Stimulated activated CD8-positive, alpha-beta memory T cell treated with anti-CD3 and anti-CD28 coated beads, Interleukin-4, amount 100 ng/mL, for 4 hours (primary cell): ENCODE measurements at places on chromosomes 12 and 14.

DNA sequence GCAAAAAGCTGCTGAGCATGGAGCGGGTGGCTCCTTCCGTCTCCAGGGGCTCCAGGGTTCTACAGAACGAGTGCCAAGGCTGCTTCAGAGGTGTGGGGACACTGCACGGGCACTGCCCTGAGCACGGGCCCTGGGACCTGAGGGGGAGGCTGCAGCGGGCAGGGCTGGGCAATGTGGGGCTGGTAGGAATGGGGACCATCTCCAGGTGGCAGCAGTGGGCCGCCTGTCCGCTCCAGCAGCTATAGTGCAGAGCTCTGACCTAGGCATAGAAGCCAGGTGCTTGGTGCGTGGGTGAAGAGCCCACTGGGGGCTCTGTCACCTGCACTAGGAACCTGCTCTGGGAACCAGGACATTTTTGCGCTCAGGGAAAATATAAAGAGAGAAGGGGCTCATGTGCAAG is 22.3 kb downstream of the HDAC7 start:
- no peak for DNase-seq

DNA sequence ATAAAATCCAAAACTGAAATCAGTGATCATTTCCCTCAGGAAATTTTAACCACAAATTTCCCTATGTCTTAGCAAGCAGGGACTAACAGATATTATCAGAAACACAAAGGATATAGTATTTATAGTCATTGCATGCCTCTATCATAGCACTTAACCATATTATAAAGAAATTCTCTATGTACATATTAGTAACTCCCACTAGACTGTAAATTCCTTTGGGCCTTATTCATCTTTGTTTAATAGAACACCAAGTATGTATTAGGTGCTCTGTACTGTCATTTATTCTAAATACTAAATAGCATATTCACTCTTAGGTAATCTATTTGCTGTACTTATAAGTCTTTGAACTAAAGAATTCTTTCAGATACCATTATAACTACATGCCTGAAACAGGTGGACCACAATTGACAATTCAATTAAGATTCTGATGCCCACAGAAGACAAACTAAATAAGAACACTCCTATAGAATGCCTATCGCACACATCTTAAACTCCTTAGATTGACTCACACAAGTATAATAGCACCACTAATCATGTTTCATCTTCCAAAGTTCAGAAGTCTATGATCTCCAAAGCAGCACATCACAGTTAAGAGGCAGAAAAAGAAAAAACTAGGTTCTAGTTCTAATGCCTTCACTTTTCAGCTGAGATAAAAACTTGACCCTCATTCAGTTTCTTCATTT is 134.1 kb downstream of the FSCB start:
- no peak for DNase-seq

DNA sequence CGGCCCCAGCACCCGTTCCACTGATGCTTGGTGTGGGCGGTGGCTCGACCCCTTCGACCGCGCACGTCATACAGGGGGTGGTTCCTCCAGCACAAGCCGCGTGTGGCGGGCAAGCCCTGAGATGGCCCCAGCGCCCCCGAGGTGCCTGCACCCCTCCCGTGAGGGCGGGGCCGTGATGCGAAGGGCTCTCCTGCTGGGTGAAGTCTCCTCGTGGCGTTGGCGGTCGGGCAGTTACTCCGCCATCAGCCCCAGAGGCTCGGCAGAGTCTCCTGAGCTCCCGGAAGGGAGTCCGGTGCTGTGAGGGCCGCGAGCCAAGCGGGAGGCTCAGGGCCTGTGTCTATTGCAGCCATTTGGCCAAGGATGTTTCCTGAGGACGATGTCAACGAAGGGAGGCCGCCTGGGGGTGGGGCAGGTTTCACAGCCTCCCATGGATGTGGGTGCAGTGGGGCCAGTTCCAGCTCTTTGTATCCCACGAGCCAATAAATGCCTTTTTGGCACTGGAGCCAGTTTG is 78.1 kb upstream of the GALNT9 start:
- no peak for DNase-seq

GRCh38 chr14:96245710-96246538 is 10.1 kb upstream of the BDKRB1 start:
- DNase-seq = no peak

DNA sequence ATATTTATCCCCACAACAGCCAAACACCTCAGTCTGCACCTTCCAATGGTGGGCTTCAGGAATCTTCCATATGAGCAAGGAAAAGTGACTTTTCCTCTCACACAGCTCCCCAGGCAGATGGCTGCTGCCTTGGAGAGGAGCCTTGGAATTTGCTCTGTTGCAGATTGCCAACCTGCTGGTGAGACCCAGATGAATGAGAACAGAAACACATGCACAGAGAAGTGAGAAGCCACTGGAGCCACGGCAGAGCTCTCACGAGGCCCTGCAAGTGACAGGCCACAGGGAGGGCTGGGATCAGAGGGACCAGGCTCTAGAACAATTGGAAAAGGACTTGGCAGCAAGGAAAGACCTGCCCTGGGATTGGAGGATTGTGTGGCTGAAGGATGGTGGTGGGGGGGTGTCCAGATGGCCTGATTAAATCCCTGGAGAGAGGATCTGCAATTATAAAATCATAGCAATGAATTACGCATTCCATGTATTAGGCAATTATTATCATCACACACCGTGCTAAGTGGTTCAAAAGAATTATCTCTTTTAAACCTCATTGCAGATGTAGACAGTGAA is 84.9 kb upstream of the PWP1 start:
- no peak for DNase-seq

GRCh38 chr14:24925771-24926374 is 124.1 kb downstream of the STXBP6 start:
- no peak for DNase-seq

GRCh38 chr12:28802706-28803438 is 346.2 kb upstream of the FAR2 start:
- DNase-seq = no peak

GRCh38 chr14:24513009-24513408 is 4.9 kb upstream of the CMA1 start:
- no peak for DNase-seq

GRCh38 chr12:15596174-15596573 is 193.0 kb downstream of the EPS8 start:
- DNase-seq = no peak

GRCh38 chr12:57010627-57011247 is 4.4 kb upstream of the ZBTB39 start:
- DNase-seq = no peak

DNA sequence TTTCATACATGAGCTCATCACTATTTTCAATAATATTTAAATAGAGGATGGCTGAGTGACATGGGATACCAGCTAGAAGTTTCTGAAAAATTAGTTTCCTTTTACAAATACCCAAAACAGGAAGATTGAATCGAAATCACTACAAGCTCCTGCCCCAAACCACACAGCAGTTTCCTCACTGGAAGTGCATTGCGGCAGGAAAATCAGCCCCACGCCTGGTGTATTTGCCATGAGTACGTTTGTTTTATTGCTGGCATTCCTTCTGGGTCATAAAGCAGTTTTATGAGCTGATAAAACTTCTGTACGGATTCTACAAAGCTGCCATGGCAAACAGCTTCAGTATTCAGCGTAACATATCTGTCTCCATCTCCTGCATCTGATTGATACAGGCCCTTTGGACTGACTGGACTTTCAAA is 23.7 kb downstream of the CDC42BPB start:
- DNase-seq = no peak

DNA sequence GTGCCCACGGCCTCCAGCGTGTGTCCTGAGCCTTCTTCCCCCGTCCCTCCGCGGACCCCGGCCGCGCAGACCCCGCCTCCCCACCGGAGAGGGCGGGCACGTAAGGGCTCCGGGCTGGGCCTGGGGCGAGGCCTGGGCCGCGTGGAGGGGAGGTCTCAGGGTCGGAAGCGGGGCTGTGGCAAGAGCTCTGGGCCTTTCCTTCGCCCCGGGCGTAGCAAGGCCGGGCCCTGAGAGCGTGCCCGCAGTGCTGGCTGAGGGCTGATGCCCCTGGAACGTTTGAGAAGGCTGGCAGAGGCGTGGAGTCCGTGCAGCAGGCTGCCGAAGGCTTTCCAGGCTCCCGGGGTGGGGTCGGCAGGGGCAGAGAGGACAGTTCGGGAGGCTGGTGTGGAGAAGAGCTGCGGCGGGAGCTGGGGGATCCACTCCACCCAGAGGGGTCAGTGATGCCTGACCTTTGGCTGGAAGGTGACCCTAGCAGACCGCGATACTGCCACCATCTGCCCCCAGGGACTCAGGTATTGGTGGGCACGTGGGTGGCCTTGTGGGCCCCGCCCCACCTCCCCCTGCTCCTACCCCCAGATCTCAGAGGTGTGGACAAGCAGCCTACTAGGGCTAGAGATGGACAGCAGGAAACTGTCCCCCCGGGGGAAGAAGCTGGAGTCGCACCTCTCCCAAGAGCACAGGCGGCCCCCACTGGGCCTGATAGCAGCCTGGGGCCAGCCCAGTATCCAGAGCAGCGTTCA is 558 bp downstream of the TEX22 start:
- no peak for DNase-seq

DNA sequence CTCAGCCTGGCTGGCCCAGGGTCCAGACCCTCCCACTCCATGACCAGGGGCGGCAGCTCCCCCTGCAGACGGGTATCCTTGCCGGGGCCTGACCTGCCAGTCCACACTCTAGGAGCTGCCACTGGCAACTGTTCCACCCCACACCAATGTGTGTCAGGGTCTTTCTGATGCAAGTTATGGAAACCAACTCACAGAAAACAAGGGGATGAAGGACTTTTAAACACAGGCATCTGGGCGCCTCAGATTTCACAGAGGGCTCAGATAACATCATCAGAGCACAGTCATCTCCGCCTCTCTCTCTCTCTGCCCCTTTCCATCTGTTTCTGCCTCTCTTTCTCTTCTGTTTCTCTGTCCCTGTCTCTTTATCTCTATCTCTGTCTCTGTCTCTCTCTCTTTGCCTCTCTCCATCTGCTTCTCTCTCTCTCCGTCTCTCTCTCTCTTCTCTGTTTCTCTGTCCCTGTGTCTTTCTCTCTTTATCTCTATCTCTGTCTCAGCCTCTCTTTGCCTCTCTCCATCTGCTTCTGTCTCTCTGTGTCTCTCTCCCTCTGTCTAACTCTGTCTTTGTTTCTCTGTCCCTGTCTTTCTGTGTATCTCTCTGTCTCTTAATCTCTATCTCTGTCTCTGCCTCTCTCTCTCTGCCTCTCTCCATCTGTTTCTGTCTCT is 67.4 kb upstream of the FBRSL1 start:
- DNase-seq = no peak

DNA sequence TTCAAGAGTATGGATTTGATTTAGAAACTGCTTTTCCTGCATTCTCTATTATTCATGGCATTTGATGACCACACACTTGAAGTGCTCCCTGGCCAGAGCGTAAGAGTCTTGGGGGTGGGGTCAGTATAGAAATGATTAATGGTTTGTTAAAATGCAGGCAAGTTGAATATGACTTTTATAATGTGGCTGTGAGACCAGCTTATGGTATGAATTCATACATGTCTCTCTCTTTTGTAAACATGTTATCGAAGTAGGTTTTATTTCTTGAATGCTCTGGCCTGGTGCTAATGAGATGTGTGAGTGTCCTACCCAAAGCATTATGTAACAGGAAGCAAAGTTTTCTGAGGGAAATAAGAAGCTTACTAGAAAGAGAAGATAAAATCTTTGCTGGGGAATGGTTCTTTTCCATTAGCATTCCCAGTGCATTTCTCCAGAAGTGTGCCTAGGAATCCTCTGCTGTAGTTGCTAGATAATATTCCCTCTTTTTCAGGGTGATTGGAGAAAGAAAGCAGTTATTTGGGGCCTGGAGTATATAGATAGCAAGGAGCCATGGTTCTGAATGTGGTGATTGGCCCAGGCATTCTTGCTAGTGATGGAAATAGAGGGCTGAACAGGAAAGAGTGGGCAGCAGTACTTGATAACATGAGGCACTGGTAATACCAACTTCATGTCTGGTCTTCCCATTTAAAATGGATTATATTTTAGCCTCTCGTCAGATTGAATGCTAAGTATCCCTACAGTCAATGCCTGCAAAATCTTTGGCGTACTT is 289.7 kb downstream of the RAD51B start:
- no peak for DNase-seq

DNA sequence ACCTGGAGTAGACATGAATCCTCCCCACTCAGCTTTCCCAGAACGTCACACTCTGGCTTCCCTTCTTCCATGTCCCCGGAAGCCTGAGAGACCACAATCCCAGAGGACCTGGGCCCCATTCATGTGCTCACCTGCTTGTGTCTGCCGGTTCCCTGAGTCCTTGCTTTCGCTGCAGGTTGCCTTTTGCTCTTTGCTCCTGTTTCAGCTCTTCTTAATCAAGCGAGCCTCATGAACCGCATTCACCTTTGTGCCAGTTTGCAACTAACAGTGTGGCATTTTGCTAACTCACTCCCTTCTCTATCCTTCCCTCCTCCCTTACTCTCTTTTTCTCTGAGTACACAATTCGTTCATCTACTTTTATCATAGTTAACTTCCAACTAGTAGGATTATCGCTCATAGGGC is 23.1 kb downstream of the ENTPD5 start:
- no peak for DNase-seq

- DNase-seq = no peak
These were observed 289.1 kb downstream of the CACNA1C start for GRCh38 chr12:2341871-2342270.

DNA sequence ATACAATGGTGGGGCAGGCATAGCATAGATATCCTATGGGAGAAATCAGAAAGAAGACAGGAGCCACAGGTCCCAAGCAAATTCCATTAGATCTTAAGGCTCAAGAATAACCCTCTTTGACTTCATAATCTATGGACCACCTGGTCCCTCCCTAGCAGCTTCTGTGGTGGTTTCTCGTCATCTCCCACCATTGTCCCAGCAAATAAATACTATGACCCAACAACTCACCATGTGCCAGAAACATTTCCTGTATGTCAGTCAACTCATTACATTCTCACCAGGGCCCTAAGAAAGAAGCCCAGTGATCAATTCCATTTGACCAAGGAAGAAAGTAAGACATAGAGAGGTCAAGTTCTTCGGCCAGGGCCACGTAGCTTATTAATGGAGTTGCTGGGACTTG is 646.2 kb downstream of the VRK1 start:
- no peak for DNase-seq

GRCh38 chr12:63023926-63024325 is 89.0 kb upstream of the PPM1H start:
- no peak for DNase-seq

GRCh38 chr12:56040151-56040550 is 1.6 kb upstream of the RPS26 start:
- DNase-seq = no peak

DNA sequence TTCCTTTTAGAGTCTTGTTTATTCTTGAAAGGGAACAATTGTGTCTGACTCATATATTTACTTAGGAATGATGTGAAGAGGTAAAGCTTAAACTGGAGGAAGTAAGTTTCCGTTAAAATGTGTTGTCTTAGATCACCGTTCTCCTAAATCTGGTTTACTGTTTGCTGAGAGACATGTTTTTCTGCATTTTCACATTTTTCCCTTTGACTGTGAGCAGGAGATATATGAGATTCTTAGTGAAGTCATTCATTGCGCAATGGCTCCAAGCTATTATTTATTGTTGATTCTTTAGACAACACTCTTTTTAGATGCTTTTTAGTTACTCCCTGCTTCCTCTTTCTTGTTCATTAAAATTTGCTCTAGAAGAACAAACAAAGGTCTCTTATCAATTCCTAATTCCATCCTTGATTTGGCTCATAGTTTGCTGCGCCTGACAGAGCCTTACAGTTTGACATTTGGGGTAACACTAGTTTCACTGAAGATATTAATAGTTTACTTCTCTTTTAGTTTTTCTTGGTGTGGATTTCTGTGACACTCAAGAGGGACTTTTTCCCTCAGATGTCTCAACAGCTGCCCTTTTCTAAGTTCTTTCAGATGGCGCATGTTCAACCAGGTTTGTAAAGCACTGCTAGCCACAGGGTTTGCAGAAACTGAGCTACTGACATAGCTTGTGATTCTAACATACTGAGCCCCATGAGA is 11.4 kb downstream of the CLECL1 start:
- DNase-seq = no peak
